ENCODE measurements at places on chromosomes 5 and 9. TPM values are rescaled to one million over a fixed set of nuclear protein-coding genes. Genes with fewer than 3 reads are reported as not detected.

The CTXN3 gene
- total RNA-seq: not detected

The PDE8B gene
- total RNA-seq: 279 TPM

The RNF180 gene
- 60.3 TPM for total RNA-seq

The PCDHA1 gene
- not detected for total RNA-seq

DNA sequence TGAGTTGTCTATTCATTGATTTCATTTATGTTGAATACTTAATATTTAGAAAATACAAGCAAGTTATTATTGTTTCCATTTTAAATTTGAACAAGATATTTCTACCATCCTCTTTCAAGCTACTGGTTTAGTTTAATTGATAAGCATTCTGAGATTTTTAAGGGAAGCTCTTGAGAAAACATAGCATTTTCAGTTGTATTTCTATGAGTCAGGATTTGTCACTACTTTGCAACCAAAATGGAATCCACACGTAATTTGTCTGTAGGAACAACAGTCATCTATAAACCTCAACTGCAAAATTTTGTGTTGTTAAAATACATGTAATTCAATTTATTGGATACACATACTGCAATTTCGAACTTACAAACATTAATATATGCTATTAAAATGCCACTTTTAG, 74.0 kb downstream of the PRR16 start:
- H3K4me3 ChIP-seq: no peak overlapping the region
- H3K27ac ChIP-seq: no peak overlapping the region
- no peaks in the 10 kb centered on the region for H3K36me3 ChIP-seq
- no peak for DNase-seq
- H3K27me3 ChIP-seq: no peaks in the 10 kb centered on the region

- peak; percentile 27 for DNase-seq
- no peaks in the 10 kb centered on the region for H3K27me3 ChIP-seq
- H3K4me3 ChIP-seq: peak overlapping the region; percentile 58
- no peaks in the 10 kb centered on the region for H3K36me3 ChIP-seq
- peak overlapping the region; percentile 39 for H3K27ac ChIP-seq
These were observed 529 bp downstream of the UBAC1 start for GRCh38 chr9:135960411-135961276.

- no peak overlapping the region for H3K27ac ChIP-seq
- no peaks in the 10 kb centered on the region for H3K4me1 ChIP-seq
- H3K27me3 ChIP-seq: no peaks in the 10 kb centered on the region
These were observed 6.7 kb downstream of the INIP start for GRCh38 chr9:112711050-112711689.

- no peak overlapping the region for H3K4me3 ChIP-seq
- no peak for DNase-seq
- no peaks in the 10 kb centered on the region for H3K27me3 ChIP-seq
- no peaks in the 10 kb centered on the region for H3K36me3 ChIP-seq
- peaks cover 75% of the 10 kb centered on the region for H3K4me1 ChIP-seq
These were observed 15.3 kb downstream of the ABCA1 start for GRCh38 chr9:104912606-104913005.

GRCh38 chr9:8649160-8649559, 849.6 kb upstream of the DMAC1 start:
- H3K4me3 ChIP-seq: no peak overlapping the region
- H3K27ac ChIP-seq: no peak overlapping the region
- no peaks in the 10 kb centered on the region for H3K4me1 ChIP-seq
- no peaks in the 10 kb centered on the region for H3K27me3 ChIP-seq

DNA sequence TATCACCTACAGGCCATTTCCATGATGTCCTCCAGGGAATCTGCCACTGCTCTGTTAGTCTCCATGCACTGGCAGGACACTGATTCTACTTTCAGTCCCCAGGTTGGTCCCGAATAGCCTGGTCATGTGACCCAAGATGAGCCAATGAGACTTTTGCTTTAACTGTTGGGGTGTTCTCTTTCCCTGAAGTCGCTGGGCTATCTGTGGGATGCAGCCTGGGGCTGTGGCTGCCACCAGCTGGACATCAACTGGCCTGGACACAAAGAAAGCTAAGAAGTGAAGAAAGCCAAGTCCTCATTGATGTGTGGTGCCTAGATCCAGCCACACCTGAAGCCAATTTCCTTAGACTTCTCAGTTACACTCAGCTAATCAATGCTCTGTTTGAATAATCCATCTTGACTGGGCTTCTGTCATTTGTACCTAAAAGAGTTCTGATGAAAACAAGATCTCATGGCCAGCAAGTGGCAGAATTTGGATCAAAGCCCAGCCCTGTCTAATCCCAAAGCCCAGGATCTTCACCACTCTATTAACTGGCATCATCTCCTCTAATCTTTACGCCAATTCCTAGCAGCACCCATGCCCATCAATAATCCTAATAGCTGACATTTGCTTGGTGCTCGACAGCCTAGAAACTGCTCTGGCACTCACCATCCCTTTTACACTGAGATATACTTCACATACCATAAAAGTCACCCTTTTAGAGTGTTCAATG, 37.0 kb downstream of the SH3PXD2B start:
- peaks cover 59% of the 10 kb centered on the region for H3K4me1 ChIP-seq
- no peak for DNase-seq
- peak overlapping the region; percentile 80 for H3K27ac ChIP-seq
- H3K36me3 ChIP-seq: no peaks in the 10 kb centered on the region
- no peak overlapping the region for H3K4me3 ChIP-seq
- H3K27me3 ChIP-seq: no peaks in the 10 kb centered on the region

- no peaks in the 10 kb centered on the region for H3K36me3 ChIP-seq
- H3K4me3 ChIP-seq: no peak overlapping the region
- H3K27ac ChIP-seq: no peak overlapping the region
These were observed 59.9 kb upstream of the PLPP1 start for GRCh38 chr5:55594671-55595070.

GRCh38 chr5:115098041-115098702, 71.5 kb downstream of the TRIM36 start:
- H3K36me3 ChIP-seq: no peaks in the 10 kb centered on the region
- DNase-seq: no peak
- H3K4me3 ChIP-seq: no peak overlapping the region
- no peaks in the 10 kb centered on the region for H3K27me3 ChIP-seq
- no peaks in the 10 kb centered on the region for H3K4me1 ChIP-seq
